ENCODE measurements at places on chromosomes 7 and 10.

GRCh38 chr10:55091691-55092328 is 290.8 kb upstream of the PCDH15 start:
- DNase-seq, result peak; percentile 11

GRCh38 chr10:74916283-74916682 is 89.9 kb downstream of the KAT6B start:
- DNase-seq, result no peak

DNA sequence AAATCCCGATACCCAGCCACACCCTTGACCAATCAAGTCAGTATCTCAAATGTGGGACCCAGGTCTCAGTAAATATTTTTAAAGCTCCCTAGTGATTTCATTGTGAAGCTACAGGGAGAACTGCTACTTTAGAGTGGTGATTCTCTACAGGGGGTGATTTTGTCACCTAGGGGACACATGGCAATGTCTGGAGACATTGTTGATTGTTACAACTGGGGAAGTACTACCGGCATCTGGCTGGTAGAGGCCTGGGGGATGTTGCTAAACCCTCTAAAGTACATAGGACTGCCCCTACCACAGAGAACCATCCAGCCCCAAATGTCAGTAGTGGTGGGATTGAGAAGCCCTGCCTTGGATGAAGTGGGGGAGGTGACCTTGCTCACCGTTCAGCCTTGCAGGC is 152.9 kb downstream of the RPS24 start:
- no peak for DNase-seq

GRCh38 chr7:90951986-90952954 is 312.0 kb upstream of the FZD1 start:
- no peak for DNase-seq

DNA sequence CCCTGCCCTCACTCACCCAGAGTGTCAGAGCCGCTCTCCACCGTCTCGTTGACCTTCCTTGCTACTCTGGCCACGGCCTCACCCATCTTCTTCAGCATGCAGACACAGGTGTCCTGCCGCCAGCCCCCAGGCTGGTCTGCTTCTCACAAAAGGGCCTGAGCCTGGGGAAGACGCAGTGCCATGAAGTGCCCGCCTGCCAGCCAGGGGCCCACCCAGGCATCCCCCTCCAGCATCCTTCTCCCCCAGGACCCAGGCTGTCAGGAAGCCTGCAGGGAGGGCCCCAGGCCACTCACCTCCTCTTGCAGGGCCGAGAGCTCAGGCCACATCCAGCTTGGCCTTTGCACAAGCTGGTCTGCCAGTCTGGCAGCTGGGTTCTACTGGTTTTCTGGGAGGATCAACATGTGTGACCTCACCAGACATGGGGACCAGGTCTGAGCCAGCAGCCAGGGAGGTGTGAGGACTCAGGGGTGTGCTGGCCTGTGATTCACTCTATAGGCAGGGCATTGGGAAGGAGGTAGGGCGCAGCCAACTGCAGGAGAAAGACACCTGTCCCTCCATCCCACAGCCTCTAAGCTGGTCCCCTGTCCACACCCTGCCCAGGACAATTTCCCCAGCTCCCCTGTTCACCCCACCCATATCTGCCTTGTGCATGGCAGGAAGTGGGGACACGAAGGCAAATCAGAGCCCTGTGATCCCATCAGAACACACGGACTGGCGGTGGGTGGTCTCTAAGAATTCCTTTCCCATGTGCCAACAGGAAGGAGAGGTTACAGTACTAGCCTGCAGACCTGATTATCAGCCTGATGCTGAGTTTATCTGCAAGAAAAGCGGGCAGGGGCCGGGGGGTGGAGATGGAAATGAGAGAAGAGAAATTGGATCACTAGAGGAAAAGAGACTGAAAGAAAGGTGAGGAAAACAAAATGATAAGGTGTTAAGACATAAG is 5.7 kb downstream of the LRRC20 start:
- DNase-seq, result no peak

All from cardiac muscle cell (in vitro differentiated cells and primary cell).